Kidney (tissue), 22 donors: ENCODE measurements at places on chromosomes 5 and 9. TPM values are rescaled to one million over a fixed set of nuclear protein-coding genes. Genes with fewer than 3 reads are reported as not detected.

Gene GAPT
- 0.32 TPM for polyA plus RNA-seq

Gene AKNA
- 6.1 TPM for polyA plus RNA-seq

Gene NTRK2
- 20.0 TPM for polyA plus RNA-seq

- DNase-seq: peak; percentile 47
These were observed 60.1 kb upstream of the SPATA31C2 start for GRCh38 chr9:88198341-88198807.

GRCh38 chr9:13278368-13279246 lies 885 bp downstream of the MPDZ start:
- peak; percentile 74 for DNase-seq

DNA sequence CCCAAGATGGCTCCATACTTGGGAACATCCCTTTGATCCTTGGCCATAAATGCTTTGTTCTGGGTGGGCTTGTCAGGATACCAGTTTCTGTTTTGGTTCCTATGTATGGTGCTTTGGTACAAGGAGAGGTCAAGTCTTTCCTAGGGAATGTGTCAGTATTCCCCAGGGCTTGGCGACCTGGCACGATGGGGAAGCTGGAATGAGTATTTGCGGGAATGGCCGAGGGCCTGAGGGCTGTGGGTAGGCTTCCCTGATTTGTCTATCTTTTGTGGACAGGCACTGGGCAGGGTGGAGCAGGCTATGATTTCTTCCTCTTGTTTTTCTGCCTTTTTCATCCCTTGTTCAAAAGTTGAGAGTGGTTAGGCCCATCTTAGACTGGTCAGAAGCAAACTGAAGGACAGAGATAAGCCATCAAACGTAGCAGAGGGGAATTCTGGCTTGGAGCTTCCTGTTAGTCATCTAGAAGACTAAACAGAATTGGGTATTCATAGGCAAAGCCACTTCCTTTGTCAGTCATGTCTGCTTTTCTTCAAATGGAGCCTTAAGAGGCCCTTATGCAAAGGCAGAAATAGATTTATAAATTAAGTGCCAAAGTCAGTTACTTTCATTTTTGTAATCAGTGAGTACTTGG lies 13.7 kb downstream of the DOCK2 start:
- DNase-seq: no peak

DNA sequence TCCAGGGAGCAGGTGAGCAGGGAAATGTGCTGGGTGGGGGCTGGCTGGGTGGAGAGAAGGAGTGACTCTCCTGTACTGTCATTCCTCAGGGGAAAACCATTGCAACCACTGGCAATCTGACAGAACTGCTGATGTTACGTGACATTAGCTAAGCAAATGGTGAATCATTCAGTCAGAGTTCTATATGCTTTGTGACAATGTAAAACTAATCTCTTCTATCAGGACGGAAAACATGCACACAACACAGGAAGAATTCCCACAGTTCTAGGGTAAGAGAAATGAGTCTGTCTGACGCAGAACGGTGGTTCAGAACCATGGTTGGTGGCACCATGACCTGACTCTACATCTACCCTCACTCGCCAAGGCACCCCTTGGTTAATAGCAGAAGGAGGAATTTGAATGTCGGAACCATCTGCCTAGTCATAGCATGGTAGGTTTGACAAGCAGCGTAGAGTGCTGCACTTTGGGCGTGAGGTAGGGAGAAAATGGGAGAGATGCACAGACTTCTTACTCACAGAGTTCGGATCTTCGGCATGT lies 243.6 kb upstream of the PANK3 start:
- no peak for DNase-seq

GRCh38 chr5:14893381-14893780 lies 21.8 kb upstream of the ANKH start:
- no peak for DNase-seq

GRCh38 chr5:152838241-152838786 lies 433.2 kb upstream of the NMUR2 start:
- DNase-seq: no peak

DNA sequence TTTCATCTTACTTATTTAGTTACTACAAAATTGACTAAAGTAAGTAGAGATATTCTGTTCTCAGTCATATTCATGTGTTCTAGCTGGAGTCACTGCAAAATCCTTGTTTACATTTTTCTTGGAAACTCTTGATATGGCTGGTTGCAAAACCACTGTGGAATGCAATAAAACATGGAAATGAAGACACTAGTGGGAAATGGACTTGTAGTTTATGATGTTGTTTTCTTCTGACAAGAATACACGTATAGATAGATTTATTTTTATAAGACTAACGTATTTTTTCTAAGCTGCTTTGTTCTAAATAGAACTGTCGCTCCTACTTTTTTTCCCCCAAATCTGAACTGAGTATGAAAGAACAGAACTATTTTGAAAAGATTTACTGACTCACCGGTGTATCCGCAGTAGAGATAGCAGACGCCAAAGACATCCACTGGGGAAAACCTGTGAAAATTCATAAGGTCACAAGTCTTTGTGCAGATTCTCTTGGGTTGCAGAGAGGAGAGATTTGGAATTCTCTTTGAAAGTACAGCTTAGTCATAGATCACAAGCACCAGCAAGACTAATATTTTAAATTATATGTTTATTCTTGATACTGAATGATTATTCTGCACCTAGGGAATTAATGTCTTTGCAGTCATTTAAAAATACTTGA lies 119.6 kb upstream of the TAF11L2 start:
- DNase-seq: no peak

DNA sequence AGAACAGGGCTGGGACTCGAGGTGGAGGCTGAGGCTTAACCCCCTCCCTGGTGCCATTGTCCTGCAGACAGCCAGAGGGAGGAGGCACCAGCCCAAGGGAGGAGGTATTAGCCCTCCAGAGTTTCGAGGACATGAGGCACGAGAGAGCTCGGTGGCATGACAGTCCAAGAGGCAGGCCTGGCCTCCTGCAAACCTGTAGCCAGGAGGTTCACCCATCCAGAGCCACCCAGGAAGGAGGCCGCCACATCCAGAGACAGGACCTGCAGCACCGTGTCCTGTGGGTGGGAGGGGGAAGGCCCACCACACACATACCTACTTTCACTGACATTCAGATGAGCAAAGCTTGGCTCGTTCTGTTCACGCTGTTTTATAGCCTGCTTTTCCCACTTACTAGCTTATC lies 75.2 kb upstream of the ADAMTS2 start:
- DNase-seq: no peak
